ENCODE measurements at places on chromosomes 1 and 21. TPM values are rescaled to one million over a fixed set of nuclear protein-coding genes. Genes with fewer than 3 reads are reported as not detected.

The TTC39A gene
- polyA plus RNA-seq: 12.3 TPM

The CCDC185 gene
- 0.10 TPM for polyA plus RNA-seq

The PADI2 gene
- polyA plus RNA-seq: 2.6 TPM

The LAMC1 gene
- polyA plus RNA-seq: 268 TPM

The ACP6 gene
- 45.1 TPM for polyA plus RNA-seq

The LCE1F gene
- not detected for polyA plus RNA-seq

The EPHX1 gene
- polyA plus RNA-seq: 57.2 TPM

The CORT gene
- 2.7 TPM for polyA plus RNA-seq

The TMPRSS15 gene
- polyA plus RNA-seq: 0.22 TPM

The CHAF1B gene
- 9.0 TPM for polyA plus RNA-seq

The MSH4 gene
- 0.21 TPM for polyA plus RNA-seq

The APP gene
- polyA plus RNA-seq: 807 TPM

The ELAPOR1 gene
- polyA plus RNA-seq: 2.1 TPM

The COL16A1 gene
- polyA plus RNA-seq: 56.5 TPM

The AUNIP gene
- polyA plus RNA-seq: 3.4 TPM

The RIMS3 gene
- polyA plus RNA-seq: 1.9 TPM

The GLIS1 gene
- 3.6 TPM for polyA plus RNA-seq

The PGLYRP3 gene
- not detected for polyA plus RNA-seq

The TBX15 gene
- 0.13 TPM for polyA plus RNA-seq

Measured in renal pelvis (tissue), 12 donors.